Pancreas (tissue), 10 donors: ENCODE measurements at places on chromosomes 2 and 18.
A peak's percentile ranks its signal among the peaks of the same experiment; 100 is the strongest.

DNA sequence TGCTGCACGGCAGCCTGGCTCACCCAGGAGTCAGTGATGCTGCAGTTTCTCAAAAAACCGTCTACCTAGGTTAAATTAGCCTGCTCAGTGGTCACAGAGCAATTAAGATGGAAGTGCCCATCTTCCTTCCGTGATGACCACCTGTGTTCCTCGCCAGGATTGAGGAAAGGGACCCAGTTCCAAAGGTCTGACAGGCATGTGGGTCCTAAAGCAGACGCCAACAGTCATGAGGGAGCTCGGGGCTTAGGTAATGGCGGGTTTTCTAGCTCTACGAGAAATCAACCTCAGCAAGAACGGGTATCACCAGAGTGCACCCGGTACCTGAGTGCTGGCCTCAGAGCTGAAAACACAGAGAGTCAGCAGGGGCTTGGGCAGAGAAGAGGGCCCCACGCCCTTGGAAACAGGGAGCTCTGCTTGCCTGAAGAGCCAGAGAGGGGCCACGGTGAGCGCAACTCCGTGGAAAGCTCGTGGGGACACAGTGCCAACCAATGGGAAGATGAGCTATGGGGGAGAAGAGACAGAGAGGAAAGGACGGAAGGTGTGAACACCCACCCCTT, 34.3 kb upstream of the DNMT3A start:
- no peak for DNase-seq
- H3K27me3 ChIP-seq, result no peaks in the 10 kb centered on the region
- H3K4me3 ChIP-seq, result no peak overlapping the region
- H3K27ac ChIP-seq, result peak overlapping the region; percentile 59
- H3K4me1 ChIP-seq, result peaks cover 11% of the 10 kb centered on the region

DNA sequence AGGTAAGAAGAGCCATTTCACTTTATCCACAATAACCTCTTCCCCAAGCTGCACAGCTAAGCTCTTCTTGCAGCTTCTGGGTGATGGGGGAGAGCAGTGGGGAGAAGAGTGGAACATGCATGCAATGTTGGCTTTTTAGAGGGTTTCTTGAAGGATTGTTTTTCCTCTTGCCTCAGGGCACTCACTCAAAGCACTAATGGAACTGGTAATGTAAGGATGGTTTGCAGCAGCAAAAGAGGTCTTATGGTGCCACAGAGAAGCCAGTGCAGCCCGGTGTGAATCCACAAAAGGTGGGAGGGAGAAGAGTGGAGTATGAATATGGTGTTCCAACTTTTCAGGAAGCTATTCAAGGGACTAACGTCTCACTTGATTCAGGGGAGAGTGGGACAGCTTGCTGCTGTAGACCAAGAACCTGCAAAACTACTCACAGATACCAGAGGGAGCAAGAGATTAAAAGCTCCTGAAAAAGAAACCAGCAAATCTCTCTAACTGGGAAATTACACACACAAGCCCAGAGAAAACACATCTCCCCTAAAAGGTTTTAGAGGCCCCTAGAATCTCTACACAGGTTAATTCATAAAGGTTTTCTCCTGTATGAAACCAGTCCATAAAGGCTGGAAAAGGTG, 116.4 kb downstream of the CHN1 start:
- no peaks in the 10 kb centered on the region for H3K4me1 ChIP-seq
- H3K27ac ChIP-seq, result no peak overlapping the region
- DNase-seq, result no peak
- no peaks in the 10 kb centered on the region for H3K36me3 ChIP-seq
- no peaks in the 10 kb centered on the region for H3K27me3 ChIP-seq

GRCh38 chr2:231685349-231686191, 22.8 kb upstream of the PTMA start:
- no peaks in the 10 kb centered on the region for H3K27me3 ChIP-seq
- H3K27ac ChIP-seq, result no peak overlapping the region
- H3K36me3 ChIP-seq, result no peaks in the 10 kb centered on the region
- H3K4me3 ChIP-seq, result no peak overlapping the region
- no peaks in the 10 kb centered on the region for H3K4me1 ChIP-seq

- no peaks in the 10 kb centered on the region for H3K36me3 ChIP-seq
- no peak for DNase-seq
- H3K4me3 ChIP-seq, result no peak overlapping the region
Observed at GRCh38 chr2:171793691-171794678, 100.1 kb downstream of the SLC25A12 start.

DNA sequence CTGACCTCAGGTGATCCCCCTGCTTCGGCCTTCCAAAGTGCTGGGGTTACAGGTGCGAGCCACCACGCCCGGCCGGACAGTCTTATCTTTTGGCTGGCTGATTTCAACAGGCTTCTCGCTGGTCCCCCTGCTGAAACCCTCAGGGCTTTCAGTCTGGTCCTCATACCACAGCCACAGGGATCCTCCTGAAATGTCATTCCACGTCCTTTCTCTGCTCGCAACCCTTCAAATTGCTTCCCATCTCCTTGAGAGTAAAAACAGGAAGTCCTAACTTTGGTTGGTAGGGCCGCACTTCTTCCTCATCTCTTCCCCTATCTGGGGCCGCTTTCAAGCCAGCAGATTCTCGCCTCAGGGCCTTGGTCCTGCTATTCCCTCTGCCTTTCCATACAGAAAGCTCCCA, 1.4 kb upstream of the CAB39 start:
- no peak overlapping the region for H3K27ac ChIP-seq
- no peaks in the 10 kb centered on the region for H3K36me3 ChIP-seq
- peaks cover 23% of the 10 kb centered on the region for H3K4me1 ChIP-seq
- H3K27me3 ChIP-seq, result no peaks in the 10 kb centered on the region

DNA sequence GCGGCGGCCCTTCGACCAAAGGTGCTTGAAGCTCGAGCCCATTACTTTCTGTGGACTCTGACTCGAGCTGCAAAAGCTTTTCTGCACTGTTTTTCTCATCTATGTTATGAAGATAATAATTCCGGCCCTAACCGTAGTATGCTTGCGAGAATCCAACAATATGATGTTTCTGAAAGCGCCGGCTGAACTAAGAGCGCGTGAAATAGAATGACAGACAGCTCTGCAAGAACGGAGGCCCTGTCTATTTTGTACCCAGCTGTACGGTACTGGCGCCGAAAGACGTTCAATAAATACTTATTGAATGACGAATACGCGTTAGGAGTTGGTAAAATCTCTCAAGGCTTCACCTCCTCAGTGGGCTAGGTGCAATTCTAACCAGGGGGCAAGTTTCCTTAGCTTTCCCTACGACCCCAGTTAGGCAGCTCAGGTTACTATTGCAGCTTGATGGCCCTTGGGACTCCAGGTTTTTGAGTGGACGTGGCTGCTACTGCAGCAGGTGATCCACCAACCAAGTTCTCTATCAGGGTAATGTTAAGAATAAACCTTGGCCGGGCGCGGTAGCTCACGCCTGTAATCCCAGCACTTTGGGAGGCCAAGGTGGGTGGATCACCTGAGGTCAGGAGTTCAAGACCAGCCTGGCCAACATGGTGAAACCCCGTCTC, 570 bp downstream of the SCRN3 start:
- H3K27me3 ChIP-seq, result no peaks in the 10 kb centered on the region
- no peaks in the 10 kb centered on the region for H3K36me3 ChIP-seq
- peak overlapping the region; percentile 55 for H3K4me3 ChIP-seq
- H3K4me1 ChIP-seq, result peaks cover 16% of the 10 kb centered on the region

- DNase-seq, result no peak
- no peaks in the 10 kb centered on the region for H3K4me1 ChIP-seq
- H3K27ac ChIP-seq, result no peak overlapping the region
- no peaks in the 10 kb centered on the region for H3K27me3 ChIP-seq
- no peaks in the 10 kb centered on the region for H3K36me3 ChIP-seq
Observed at GRCh38 chr18:56374007-56374655, 264.3 kb downstream of the TXNL1 start.

DNA sequence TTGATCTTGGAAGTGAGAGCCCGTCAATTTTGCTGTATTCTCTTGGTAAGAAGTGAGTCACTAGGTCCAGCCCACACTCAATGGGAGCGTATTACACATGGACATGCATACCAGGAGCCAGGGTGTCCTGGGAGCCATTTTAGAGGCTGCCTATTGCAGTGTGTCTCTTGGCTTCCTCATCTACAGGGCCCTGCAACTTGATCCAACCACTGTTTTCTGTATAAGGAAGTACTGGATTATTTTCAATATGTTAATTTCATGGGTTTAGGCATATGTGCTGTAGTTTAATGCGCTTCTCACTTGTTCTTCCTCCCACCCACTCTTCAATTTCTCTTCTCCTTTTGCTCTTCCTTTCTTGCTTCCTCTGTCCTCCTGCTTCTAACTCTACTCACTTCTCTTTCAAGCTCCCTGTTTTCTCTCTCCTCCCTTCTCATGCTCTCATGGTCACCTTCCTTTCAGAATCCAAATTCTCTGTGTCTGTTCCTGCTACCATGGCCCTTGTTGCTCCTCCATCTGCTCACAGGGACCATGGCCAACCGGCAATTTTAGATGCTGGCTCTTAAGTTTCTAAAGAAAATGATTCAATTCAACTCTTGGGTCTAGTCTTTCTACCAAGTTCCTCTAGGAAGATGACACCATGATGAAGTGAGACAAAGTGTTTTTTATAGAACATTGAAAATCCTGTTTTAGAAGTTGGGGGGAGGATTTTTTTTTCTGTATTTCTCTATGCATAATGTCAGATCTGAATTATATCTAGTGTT, 152.0 kb upstream of the ZEB2 start:
- no peak overlapping the region for H3K4me3 ChIP-seq
- DNase-seq, result no peak
- H3K36me3 ChIP-seq, result no peaks in the 10 kb centered on the region
- peaks cover 3% of the 10 kb centered on the region for H3K27me3 ChIP-seq
- H3K4me1 ChIP-seq, result no peaks in the 10 kb centered on the region
- H3K27ac ChIP-seq, result no peak overlapping the region

DNA sequence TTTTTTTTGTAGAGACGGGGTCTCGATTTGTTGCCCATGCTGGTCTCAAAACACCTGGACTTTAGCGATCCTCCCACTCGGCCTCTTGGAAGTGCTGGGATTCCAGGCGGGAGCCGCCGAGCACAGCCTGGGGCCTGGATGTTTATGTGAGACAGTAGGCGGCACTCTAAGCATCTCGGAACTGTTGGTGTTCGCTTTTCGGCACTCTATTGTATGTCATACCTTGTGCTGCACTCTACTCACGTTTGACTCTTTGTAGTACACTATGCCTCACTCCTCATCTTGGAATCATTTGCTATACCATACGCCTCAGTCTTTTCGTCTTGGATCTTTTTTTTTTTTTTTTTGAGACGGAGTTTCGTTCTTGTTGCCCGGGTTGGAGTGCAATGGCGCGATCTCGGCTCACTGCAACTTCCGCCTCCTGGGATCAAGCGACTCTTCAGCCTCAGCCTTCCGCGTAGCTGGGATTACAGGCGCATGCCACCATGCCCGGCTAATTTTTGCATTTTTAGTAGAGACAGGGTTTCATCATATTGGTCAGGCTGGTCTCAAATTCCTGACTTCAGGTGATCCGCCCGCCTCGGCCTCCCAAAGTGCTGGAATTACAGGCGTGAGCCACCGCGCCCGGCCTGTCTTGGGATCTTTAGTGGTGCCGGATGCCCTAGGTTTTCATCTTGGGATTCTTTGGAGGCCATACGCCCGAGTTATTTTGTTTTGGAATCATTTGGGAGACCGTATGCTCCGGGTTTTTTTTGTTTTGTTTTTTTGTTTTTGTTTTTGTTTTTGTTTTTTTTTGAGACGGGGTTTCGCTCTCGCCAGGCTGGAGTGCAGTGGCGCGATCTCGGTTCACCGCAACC, 24.2 kb upstream of the ZDBF2 start:
- no peaks in the 10 kb centered on the region for H3K36me3 ChIP-seq
- no peaks in the 10 kb centered on the region for H3K4me1 ChIP-seq
- no peak overlapping the region for H3K27ac ChIP-seq
- no peaks in the 10 kb centered on the region for H3K27me3 ChIP-seq
- peak overlapping the region; percentile 24 for H3K4me3 ChIP-seq

- no peak overlapping the region for H3K27ac ChIP-seq
- no peaks in the 10 kb centered on the region for H3K36me3 ChIP-seq
- DNase-seq, result no peak
Observed at GRCh38 chr18:61236356-61237057, 96.7 kb upstream of the CDH20 start.

DNA sequence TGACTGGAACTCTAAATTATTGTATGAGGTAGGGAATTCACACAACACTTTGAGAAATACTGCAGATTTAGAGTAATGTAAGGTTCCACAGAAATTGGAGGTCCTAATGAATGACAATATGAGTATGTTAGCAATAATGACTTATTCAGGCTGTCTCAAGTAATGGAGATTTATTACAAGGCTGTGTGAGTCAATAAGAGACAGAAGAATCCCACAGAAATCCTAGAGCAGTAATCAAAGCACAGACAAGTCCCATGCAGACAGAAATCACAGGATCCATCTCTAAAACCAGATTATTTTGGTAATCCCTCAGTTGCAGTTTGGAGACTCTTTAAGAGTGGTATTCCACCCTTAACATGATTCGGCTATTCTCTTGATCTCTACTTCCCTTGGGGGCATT, 83.6 kb downstream of the FAM161A start:
- H3K4me3 ChIP-seq, result no peak overlapping the region
- H3K4me1 ChIP-seq, result no peaks in the 10 kb centered on the region
- no peaks in the 10 kb centered on the region for H3K36me3 ChIP-seq

DNA sequence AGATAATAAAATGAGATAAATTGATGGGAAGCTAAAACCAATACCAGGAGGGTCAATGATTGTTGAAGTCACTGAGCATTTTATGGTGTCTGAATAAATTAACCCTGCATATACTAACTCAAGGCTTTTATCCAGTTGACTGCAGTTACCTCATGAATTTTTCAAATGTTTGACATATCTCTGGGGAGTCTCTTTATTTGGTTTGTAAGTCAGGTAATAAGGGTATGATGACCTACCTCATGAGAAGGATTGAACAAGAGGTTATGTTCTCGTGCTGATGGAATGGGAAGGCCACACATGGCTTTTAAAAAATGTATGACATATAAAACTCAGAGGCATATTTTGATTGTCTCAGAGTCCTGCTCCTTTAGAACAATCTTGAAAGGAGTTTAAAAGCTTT, 237.6 kb downstream of the THSD7B start:
- no peak overlapping the region for H3K27ac ChIP-seq
- no peak overlapping the region for H3K4me3 ChIP-seq
- no peaks in the 10 kb centered on the region for H3K4me1 ChIP-seq

- no peaks in the 10 kb centered on the region for H3K27me3 ChIP-seq
- H3K4me1 ChIP-seq, result peaks cover 16% of the 10 kb centered on the region
- H3K27ac ChIP-seq, result peak overlapping the region; percentile 91
- no peaks in the 10 kb centered on the region for H3K36me3 ChIP-seq
- peak overlapping the region; percentile 96 for H3K4me3 ChIP-seq
- DNase-seq, result no peak
Observed at GRCh38 chr2:86195808-86196387, 636 bp upstream of the IMMT start.

GRCh38 chr2:195363496-195363895, 293.5 kb upstream of the SLC39A10 start:
- H3K27me3 ChIP-seq, result no peaks in the 10 kb centered on the region
- no peak overlapping the region for H3K27ac ChIP-seq
- H3K36me3 ChIP-seq, result no peaks in the 10 kb centered on the region
- no peaks in the 10 kb centered on the region for H3K4me1 ChIP-seq
